Stimulated activated CD8-positive, alpha-beta memory T cell treated with anti-CD3 and anti-CD28 coated beads, Interleukin-2, amount 100 ng/mL, for 1 hour (primary cell): ENCODE measurements at places on chromosomes 2 and 18.

DNA sequence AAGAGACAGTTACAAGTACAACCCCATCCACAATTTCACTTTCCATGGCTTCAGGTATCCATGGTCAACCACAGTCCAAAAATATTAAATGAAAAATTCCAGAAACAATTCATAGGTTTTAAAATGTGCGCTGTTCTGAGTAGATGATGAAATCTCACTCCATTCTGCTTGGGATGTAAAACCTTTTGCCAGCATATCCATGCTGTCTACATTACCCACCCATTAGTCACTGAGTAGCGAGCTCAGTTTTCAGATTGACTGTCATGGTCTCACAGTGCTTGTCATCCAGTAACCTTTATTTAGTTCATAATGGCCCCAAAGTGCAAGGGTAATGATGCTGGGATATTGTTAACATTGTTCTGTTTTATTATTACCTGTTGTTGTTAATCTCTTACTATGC, 40.5 kb downstream of the SMAD4 start:
- no peak for DNase-seq

DNA sequence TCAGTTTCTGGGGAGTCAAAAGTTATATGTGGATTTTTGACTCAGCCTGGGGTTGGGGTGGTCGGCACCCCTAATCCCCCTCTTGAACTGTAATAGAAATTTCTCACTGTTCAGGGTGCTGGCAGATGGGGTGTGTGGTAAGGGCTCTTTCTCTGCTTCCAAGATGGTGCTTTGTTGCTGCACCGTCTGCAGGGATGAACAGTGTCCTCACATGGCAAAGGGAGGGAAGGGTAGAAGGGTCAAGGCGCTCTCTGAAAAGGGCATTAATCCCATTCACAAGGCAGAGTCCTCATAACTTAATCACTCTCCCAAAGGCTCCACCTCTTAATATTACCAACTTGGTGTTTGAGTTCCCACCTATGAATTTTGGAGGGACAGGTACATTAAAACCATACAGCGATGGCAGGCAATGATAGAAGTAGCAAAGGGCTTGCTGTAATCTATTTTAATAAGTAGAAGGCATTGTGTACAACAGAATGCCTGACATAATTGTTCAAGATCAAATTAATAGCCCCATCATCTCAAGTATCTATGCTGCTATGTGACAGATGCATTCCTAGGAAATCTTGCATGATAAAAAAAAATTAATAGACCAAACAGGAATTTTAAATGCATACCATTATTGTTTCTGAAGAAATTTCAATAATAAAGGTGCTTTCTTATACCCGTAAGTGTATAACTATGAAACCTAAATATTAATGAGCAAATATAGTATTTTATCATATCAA, 28.1 kb downstream of the MMADHC start:
- DNase-seq: no peak

DNA sequence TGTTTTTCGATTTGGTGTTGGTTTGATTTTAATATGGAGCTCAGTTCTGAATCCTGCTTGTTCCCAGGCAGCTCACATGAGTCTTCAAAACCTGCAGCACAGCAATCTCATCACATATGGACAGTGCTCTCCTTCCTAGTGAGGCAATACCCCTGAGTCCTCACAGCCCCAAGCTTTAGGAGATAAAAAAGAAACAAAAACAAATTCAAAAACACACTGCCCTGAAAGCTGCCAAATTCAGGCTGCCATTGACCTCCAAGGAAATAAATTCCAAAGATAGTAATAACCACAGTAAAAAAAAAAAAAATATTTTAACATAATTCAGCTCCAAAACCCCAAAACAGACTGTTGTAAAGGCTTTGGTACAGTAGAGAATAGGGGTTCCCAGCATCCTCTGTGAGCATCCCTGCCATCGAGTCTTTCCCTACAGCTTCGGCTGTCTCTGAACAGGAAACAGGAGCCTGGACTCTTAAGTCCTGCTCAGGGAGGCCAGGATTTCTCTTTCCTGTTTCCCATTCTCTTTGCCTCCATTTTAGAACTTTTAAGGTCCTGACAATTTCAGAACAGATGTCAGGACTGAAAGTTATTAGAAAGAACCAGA, 14.7 kb upstream of the SP3 start:
- DNase-seq: no peak

DNA sequence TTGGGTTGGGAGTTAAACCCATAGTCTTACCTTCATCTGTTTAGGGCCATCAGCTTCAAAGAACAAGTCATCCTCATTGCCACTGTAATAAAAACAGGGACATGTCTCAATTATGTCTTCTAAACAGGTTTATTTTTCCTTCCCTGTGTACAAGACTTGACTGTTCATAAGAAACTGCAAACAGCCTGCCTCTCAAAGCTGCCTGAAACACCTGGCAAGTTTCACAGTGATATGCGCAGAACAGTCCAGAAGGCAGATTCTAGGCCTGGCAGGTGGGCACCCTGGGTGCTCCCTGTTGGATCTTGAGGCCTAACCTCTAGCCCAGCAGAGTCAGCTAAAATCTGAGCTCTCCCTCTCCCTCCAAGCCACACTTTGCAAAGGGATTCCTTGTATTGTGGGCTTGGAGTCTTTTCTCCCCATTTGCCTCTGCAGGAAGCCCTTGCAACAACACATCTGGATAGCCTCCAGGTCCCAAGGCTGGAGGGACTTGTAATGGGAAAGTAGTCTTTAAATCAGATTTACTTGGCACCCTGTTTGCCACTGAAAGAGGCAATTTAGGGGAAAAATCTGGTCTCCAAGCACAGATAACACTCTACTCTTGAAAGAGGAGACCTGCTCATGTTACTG, 930 bp downstream of the IL1B start:
- no peak for DNase-seq

GRCh38 chr2:172865422-172865821, 129.8 kb downstream of the RAPGEF4 start:
- no peak for DNase-seq

GRCh38 chr2:28332696-28333095, 60.0 kb upstream of the FOSL2 start:
- no peak for DNase-seq

DNA sequence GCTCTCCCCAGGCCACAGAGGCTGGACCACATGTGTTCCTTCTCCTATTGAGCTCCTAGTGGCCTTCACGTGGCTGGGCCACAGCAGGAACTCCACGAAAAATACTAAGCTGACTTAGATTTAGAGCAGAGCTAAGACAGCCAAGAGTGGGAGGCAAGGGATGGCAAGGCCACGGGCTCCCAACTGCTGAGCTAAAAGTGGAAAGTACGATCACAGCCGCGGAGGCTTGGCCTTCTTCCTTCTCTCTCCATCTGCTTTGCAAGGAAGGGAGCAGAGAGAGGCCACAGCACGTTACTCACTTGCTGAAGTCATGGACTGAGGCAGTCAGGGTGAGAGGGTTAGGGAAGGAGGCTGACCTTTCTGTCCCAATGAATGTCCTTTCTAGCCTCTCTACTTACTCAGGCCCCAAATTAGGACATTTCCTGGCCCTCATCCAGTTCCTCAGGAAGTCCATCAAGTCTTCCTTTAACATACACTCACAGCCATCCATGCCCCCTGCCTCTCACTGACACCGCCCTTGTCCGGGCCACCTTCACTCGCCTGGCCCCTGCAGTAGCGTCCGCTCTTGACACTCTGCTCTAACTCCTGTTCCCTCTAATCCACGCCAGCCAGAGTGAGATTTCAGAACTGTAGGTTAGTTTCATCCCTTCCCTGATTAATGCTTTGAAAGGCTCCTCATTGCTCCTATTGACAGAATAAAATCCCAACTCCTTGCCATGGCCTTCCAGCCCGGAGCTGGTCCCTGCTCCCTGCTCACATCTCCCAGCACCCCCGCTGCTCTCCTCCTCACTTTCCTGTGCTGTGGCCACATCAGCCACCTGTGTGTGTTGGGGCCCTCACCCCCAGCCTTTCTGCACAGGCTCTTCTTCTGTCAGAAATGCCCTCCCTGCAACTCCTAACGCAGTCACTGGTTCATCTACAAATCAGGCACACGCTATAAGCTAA, 204.2 kb downstream of the CYP26B1 start:
- DNase-seq: no peak

DNA sequence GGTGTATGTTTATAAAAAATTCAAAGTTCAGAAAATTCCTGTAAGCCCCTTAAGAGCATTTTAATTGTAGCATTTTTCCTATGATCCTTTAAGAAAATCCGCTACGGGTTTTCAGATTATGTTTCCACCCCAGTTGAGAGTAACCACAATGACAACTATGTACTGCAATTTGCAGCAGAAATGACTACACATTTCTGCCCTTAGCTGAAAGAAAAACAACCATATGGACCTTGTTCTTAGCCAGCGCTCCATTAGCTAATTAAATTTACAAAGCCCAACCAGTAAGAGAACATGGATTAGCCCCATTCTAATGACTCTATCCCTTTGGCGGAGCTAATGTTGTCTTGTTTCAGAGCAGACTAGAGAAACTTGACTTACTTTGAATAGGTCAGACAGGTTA, 247.6 kb downstream of the SLC8A1 start:
- no peak for DNase-seq

DNA sequence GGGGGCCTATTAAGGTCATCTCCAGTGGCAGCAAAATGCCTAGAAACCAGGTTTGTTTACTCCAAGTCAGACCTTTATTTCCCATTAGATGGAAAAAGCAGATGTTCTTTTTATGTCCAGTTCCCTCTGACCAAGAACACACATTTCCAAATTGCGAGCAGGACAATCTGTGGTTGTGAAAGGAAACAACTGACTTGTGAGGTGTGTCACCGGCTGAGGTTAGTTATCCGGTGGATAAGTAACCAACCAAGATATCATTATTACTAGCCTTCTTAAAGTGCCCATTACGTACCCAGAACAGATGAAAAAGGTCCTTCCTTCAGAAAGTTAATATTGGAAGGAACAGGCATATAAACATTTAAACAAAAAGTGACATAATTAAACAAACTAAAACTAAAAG, 112.9 kb downstream of the THADA start:
- no peak for DNase-seq

DNA sequence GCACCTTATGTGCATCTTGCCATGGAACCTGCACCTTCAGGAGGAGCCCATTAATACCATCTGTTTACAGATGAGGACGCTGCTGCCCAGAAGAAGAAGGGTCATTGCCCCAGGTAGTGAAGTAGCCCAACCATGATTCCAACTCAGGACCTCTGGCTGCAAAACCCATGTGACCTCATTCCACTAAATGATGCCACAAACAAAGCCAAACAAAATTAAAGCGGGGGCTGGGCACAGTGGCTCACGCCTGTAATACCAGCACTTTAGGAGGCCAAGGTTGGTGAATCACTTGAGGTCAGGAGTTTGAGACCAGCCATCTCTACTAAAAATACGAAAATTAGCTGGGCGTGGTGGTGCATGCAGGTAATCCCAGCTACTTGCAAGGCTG, 202.1 kb downstream of the EIPR1 start:
- DNase-seq: no peak

DNA sequence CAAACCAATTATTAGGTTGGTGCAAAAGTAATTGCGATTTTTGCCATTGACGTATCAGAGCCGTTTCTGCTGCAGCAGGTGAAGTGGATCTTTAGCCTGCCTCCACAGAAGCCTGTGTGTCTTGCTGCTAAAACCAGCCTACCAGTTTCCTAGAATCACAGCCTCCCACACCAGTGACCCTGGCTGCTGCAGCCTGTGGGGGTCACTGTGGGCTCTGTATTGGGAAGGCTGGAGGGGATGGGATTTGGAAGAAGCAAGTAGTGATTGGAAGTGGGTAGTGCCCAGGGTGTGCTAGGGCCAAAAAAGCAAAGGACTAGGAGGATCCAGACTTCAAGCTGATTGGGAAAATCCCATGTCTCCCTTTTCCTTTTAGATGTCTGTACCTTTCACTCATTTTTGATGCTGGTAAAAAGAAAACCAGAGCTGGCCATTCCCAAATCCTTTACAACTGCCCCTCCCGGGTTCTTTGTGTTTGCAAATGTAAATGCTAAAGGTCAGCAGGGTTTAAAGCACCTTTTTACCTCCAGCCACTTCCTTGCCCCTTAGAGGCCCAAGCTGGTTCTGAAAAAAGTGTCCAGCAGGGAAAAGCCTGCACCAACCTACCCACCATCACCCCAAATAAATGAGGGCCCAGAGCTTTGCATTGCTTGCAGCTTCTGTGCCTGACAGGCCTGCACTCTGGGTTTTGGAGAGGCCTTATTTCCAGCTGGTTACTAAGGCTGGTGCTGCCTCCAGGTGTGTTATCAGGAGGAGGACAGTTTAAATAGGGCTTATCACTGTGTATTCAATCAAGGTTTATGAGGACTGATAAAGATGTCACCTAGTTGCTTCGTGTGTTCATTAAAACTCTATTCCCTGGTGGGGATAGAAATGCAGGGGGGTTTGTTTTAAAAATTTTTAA, 172.0 kb downstream of the MIB1 start:
- no peak for DNase-seq

DNA sequence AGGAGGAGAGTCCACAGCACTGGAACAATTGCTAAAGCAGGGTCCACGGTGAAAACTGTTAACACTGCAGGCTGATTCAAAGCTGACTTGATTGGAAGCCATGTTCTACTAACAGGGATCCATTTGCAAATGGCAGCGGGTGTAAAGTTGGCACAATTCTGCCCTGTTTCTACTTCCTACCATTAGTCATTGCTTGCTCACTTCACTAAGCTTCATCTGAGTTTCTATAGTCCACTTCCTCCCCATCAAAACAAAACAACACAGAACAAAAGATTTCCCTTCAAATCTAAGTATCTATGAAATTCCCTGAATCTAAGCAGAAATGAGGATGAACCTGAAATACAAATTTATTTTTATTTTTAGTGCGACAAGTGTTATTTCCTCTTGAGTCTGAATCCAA, 187.4 kb upstream of the SOX11 start:
- no peak for DNase-seq

DNA sequence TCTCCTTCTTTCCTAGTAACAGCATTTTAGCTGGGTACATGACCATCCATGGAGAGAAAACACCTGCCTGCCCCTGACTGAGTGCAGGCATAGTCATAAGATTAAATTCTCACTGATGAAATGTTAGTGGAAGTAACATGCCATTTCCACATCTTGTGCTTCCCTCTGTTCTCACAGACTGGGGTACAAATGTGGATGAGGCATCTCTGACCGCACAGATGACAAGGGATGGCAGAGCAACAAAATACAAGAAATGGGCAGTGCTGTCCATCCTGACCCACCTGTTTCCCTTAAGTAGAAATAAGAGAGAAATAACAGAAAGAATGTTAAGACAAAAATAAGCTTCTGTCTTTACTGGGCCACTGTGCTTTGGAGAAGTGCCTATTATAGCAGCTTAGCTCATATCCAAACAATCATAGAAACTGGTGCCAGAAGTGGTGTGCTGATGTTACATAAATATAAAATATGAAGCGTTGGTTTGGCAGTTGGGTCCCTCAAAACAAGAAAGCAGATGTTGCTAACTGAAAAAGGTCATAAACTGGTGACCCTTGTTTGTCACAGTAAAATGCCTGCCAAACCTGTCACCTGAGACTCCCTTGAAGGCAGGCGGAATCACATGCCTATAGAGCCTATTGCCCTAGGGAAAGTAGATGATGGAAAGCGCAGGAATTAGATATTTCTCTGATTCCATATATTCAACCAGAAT, 72.4 kb upstream of the CCDC150 start:
- DNase-seq: no peak
